Endothelial cell (in vitro differentiated cells): ENCODE measurements at places on chromosomes 5 and 9.

GRCh38 chr5:109027983-109028607 lies 280.4 kb downstream of the FER start:
- DNase-seq, result no peak

- DNase-seq, result no peak
Measured at GRCh38 chr9:129853614-129854013, 18.4 kb downstream of the USP20 start.

DNA sequence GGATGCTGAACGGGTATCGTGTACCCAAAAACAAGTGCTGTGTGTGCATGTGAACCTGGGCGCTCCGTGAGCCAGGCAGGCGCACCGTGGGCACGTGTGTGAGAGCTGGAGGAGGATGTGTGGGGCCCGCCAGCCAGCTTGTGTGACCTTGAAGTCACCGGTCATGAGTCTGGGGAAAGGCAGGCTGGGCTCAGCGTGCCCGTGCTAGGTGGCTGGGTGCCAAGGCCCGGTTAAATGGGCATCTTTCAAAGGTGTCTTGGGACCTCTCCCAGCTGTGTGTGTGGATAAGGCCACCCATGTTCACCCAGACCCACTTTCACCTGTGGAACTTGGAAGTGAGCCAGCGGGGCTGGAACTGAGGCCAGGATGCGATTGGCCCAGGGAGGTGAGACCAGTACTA lies 3.4 kb downstream of the KCNT1 start:
- no peak for DNase-seq

GRCh38 chr5:68777135-68777534 lies 316.7 kb upstream of the SLC30A5 start:
- no peak for DNase-seq

GRCh38 chr5:11483630-11484029 lies 420.6 kb downstream of the CTNND2 start:
- no peak for DNase-seq

- DNase-seq, result no peak
Measured at GRCh38 chr9:5263351-5264218, 32.4 kb downstream of the INSL4 start.

GRCh38 chr5:171714851-171715250 lies 70.8 kb upstream of the SMIM23 start:
- no peak for DNase-seq

DNA sequence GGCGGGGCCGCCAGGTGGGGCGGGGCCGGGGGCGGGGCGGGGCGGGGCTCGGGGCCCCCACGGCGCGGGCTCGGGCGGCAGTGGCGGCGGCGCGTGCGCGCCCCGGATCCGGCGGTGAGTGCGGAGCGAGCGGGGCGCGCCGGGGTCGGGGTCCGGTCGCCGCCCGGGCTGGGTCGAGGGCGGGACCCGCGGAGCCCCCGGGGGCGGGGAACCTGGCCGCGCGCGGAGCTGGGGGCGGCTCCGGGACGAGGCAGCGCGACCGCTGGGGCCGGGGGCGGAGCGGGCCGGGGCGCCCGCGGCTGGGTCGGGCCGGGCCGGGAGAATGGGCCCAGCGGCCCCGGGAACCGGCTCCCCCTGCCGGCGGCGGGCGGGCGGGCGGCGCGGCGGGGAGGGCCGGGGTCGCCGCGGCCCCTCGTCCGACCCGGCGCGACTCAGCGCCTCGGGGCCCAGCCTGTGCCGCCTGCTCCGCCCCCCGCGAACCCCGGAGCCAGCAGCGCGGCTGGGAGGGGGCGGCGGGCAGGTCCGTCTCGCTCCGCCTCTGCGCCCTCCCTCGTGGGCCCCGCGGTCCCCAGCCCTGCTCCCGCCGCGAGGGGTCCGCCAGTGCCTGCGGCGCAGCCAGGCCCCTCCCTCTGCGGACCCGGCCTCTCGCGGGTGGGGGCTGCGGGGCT lies 3.1 kb downstream of the EGFL7 start:
- peak; percentile 58 for DNase-seq

DNA sequence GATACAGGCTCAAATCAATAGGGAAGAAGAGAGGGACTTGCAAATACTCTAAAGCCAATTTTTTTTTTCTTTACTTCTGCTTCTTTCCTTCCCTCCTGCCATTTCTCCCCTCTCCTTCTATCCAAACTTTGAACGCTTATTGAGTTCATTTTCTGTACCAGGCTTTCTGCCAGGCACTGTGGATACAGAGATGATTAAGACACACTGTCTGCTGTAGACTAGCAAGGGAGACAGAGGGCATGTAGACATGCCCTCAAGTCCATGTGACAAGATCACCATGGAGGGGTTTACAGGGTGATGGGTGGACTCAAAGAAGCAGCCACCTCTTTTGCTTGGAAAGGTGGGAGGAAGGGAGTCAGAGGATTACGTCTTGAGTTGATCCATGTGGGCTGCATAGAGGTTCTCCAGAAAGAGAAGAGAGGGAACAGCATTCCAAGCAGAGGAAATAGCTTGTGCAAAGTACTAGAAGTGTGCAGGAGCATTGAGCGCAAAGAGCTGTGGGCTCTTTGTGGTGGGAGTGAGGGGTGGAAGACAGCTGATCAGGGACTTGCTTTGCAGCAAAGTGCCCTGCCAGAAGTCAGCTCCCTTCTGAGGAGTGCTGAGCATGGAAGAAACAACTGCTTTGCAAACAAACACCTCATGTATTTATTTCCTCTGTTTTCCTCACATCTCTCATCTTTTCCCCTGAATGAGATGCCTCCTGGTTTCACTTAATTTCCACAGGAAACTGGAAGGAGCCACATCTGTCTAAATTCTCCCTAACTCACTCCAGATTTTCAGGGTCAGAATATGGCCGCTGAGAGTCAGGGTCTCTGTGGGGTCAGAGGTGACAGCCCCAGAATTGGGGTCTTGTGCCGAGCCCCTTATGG lies 64.4 kb upstream of the COL15A1 start:
- no peak for DNase-seq

GRCh38 chr9:136405481-136405880 lies 4.9 kb downstream of the ENTR1 start:
- DNase-seq, result no peak

GRCh38 chr5:160458806-160459800 lies 37.4 kb downstream of the PTTG1 start:
- DNase-seq, result no peak

DNA sequence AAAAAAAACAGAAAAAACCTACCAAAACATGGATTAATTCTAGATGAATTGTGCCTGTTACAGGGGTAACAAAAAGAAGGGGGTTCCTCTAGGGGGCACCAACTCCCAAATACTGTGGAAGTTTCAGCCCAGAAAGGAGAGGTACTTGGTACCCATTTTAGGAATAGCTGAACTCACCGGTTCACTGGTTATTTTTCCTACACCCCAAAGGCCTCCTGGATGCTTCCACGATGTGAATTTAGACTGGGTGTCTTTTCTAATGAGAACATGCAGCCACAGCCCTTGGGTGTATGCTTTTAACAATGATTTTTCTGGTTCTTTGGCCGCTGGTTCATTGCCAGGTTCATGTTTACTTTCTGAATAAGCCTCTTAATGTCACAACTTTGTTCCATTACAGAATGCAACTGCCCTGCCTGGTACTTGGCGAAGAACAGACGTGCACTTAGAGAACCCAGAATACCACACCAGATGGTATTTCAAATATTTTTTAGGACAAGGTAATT lies 46.7 kb downstream of the GARNL3 start:
- DNase-seq, result peak; percentile 17

DNA sequence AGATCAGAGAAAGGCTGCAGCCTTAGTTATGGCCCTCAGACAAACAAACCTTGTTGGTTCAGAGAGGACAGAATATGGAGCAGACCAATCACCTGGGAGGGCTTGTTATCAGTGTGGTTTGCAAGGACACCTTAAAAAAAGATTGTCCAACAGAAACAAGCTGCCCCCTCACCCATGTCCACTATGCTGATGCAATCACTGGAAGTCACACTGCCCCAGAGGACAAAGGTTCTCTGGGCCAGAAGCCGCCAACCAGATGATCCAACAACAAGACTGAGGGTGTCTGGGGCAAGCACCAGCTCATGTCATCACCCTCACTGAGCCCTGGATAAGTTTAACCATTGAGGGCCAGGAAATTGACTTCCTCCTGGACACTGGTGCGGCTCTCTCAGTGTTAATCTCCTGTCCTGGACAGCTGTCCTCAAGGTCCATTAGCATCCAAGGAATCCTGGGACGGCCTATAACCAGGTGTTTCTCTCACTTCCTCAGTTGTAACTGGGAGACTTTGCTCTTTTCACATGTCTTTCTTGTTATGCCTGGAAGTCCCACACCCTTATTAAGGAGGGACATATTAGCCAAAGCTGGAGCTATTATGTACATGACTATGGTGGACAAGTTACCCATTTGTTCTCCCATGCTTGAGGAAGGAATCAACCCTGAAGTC lies 36.9 kb upstream of the TBCA start:
- DNase-seq, result no peak

- no peak for DNase-seq
Measured at GRCh38 chr9:8229226-8229625, 429.6 kb upstream of the DMAC1 start.

- no peak for DNase-seq
Measured at GRCh38 chr5:26427281-26427680, 611.1 kb downstream of the CDH9 start.

DNA sequence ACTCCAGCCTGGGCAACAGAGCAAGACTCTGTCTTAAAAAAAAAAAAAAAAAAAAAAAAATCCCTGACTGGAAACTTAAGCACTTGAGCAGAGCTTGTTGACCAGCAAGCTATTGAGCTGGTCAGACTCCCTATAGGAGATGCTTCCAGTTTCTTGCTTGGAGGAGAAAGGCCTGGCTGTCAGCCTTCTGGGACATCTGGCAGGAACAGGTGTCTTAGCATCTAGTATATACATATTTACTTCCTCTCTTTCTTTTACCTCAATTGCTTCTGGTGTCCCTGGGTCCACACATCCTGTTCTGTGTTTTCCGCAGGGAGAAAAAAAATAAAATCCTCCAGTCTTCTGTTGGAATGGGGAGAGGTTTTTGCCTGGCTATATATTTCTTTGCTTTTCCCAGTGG lies 60.1 kb downstream of the PRKACG start:
- peak; percentile 3 for DNase-seq
